ENCODE measurements at places on chromosomes 7 and 10.
A peak's percentile ranks its signal among the peaks of the same experiment; 100 is the strongest.

GRCh38 chr10:95327367-95327766 is 36.6 kb upstream of the PDLIM1 start:
- DNase-seq = no peak

- no peak for DNase-seq
These were observed 19.6 kb upstream of the RET start for GRCh38 chr10:43057231-43057711.

GRCh38 chr10:124743191-124744101 is 732 bp downstream of the FAM53B start:
- DNase-seq = peak; percentile 39

GRCh38 chr7:40880581-40880980 is 745.8 kb downstream of the SUGCT start:
- DNase-seq = no peak

GRCh38 chr10:79069325-79070080 is 737 bp downstream of the ZMIZ1 start:
- DNase-seq = no peak

GRCh38 chr10:107433605-107434004 is 269.1 kb upstream of the SORCS1 start:
- DNase-seq = no peak

DNA sequence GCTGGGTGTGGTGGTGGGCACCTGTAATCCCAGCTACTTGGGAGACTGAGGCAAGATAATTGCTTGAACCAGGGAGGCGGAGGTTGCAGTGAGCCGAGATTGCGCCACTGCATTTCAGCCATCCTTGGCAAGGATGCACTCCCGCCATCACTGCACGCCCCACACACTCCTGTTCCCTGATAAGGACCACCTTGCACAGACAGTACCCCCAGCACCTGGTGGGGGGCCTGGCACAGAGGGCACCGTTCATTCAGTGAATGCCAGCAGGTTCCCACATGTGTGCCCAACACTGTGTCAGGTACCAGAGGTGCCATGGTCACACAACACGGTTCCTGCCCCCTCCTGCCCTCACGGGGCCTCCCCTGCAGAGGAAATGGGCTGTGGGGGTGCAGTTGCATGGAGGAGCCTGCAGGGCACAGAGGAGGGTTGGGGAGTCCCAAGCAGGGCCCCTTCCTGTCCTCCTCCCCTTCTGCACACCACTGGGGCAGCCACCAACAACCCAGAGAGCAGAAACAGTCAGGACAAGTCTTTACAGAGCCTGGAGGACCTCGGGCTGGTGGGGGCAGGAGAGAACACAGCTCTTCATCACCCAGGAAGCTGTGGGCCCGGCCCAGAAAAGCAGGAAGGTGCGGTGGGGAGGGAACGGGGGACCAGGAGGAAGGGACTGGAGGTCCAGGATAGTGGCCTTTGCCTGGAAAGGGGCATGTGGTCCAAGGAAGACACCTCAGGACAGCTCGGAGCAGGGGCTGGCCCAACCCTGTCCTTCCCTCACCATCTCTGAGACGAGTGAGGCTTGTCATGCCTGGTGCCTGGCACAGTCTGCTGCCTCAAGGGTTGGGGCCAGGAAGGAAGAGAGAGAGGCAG is 7.1 kb downstream of the CRYGN start:
- DNase-seq = no peak

- DNase-seq = no peak
These were observed 564.2 kb downstream of the TCERG1L start for GRCh38 chr10:130747356-130747755.

DNA sequence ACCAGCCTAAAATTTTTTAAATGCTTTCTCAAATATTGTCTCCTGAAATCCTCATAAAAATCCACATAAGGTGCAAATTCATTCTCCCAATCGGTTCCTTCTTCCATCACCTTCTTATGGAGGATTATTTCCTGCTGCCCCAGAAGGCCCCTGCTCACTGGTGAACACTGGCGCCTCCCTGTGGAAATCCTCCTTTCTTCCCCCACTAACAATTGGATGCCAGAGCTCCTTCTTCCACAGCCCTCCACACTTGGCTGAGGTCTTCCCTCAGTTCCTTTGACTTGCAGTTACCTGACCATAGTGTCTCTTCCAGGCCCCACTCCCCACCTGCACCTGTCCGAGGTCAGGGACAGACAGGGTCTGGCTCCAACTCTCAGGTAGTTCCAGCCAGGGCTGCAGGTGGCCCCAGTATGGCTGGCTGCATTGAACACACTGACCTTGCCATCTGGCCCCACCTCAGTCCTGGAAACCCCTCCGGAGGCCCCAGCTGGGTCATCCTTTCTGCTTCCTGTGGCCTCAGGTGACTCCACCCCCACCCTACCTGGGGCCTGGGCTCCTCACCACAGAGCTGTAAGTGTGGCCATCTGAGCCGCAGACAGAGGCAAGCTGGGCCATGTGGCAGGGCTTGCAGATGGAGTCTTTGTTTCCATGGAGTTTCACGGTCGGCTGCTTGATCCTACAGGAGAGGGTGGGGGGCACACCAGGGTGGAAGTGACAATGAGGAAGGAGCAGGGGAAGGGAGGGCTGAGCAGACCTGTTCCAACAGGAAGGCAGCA is 18.4 kb downstream of the SPOCK2 start:
- no peak for DNase-seq

DNA sequence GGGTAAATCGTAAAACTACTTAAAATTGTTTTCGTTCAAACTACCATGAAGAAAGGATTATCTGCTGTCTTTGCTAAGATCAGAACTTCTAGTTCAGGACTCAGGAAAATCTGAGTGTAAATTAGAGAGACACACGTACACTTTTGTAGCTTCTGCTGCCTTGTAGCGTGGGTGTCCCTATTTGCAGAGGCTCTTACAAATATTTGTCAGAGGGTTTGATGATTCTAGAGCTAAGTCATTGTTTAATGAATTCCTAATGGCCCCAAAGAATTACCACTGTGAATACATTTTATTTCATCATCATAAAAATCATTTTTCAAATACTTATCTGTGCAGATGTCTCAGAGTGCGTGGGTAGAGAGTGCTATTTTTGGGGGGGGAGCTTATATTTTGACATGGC is 314.9 kb downstream of the LRMDA start:
- no peak for DNase-seq

DNA sequence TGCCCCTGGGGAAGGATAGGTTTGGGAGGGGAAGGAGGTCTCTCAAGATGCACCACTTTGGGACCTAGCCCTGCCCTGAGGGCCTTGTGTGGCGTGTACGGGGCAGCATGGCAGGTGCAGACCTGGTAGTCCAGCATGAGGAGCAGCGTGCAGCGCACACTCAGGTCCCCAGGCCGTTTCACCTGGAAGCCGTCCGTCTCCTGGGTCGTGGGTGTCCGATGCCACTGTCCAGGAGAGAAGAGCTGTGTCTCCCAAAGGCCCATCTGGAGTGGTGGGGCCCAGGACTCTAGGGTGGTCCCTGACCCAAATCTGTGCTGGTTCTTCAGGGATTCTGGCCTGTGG is 6.8 kb downstream of the SMARCD3 start:
- no peak for DNase-seq

- peak; percentile 91 for DNase-seq
These were observed 25.0 kb downstream of the ZNF487 start for GRCh38 chr10:43461950-43462349.

DNA sequence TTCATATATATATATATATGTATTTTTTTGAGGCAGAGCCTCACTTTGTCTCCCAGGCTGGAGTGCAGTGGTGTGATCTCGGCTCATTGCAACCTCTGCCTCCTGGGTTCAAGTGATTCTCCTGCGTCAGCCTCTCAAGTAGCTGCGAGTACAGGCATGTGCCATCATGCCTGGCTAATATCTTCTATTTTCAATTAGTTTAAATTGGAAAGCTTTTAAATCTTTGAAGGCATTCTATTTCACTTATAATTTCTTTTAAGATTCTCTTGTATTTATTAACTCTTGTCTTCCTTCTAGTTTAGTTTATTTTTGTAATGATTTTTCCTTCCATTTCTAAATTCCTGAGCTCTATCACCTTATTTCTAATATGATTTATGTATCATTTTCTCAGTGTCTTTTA is 71.2 kb downstream of the TPST1 start:
- DNase-seq = no peak

- DNase-seq = no peak
These were observed 61.8 kb downstream of the PTPRN2 start for GRCh38 chr7:158525648-158526484.

- DNase-seq = no peak
These were observed 38.4 kb upstream of the PHYHIPL start for GRCh38 chr10:59138052-59138451.

GRCh38 chr10:49174261-49174925 is 13.8 kb downstream of the TMEM273 start:
- no peak for DNase-seq

DNA sequence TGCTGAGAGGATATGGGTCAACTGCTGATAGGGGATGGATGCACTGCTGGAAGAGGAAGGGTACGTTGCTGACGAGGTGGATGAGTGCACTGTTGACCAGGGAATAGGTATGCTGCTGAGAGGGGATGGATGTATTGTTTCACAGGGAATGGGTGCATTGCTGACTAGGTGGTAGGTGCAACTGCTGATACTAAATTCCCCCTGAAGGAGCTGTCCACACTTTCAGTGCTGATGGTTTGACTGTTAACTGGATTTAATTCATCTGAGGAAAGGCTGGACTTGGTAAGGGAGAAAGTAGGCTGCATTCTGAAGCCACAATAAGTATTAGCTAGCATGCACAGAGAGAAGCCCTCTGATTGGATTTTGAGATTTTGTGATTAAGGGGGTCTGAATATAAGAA is 1196.8 kb upstream of the PHF14 start:
- DNase-seq = no peak

- DNase-seq = no peak
These were observed 190.2 kb downstream of the RELN start for GRCh38 chr7:103799298-103799697.

DNA sequence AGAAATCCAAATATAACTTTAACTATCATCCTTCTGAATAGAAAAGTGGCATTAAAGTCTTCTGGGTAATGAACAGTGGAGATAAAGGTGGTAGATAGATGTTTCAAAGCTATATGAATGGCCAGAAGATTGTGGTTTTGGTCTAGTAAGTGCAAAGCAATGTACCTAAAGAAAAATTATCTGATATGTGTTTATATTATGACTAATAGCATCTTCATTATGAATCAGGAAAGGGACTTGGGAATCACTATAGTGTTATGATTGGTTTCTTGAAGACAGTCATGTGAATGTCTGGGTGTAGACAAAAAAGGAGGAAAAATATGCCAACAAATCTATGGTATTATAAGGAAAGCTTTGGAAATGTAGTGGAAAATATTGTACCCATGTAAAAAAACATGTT is 3.0 kb downstream of the ZNF518A start:
- DNase-seq = peak; percentile 73

GRCh38 chr7:26155531-26156375 is 3.8 kb downstream of the NFE2L3 start:
- peak; percentile 35 for DNase-seq

DNA sequence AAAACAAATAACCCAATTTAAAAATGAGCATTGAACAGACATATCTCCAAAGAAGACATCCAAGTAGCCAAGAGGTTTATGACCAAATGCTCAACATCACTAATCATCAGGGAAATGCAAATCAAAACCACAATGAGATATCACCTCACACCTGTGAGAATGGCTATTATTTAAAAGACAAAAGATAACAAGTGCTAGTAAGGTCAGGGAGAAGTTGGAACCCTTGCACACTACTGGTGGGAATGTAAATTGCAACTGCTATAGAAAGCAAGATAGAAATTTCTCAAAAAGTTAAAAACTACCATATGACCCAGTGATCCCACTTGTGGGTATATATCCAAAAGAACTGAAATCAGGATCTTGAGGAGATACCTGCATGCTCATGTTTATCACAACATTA is 49.5 kb downstream of the SGMS1 start:
- no peak for DNase-seq

GRCh38 chr10:125023862-125024496 is 82.1 kb downstream of the ZRANB1 start:
- no peak for DNase-seq

DNA sequence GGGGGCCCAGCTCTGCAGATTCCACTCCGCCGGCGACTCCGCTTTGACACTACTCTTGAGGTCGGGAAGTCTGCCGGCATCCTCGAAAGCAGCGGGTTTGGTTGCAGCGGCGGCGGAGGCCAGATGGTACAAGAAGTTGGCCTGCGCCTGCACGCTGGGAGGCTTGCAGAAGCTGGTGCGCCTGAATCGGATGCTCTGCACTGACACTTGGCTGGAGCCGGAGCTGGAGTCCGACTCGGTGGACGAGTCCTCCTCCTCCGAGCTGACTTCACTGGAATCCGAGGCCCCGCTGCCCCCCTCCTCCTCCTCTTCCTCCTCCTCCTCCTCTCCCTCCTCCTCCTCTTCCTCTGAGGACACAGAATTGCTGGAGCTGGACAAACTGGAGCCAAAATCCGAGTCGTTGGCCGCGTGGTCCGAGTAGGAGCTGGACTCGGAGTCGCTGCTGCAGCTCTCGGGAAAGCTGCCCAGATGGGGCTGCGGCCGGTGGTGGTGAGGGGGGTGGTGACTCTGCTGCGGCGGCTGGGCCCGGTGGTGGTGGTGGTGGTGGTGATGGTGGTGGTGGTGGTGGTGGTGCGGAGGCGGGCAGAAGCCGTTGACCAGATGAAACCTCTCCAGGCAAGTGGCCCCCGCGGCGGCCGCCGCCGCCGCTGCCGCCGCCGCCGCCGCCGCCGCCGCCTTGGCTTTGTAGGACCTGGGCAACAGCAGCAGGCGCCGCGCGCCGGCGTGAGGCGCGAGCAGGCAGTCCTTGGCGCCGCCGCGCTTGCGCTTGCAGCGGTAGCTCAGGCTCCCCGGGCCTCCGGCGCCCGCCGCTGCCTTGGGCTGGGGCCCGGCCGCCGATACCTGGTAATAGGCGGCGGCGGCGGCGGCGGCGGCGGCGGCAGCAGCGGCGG is 9.0 kb downstream of the SKIDA1 start:
- peak; percentile 79 for DNase-seq

DNA sequence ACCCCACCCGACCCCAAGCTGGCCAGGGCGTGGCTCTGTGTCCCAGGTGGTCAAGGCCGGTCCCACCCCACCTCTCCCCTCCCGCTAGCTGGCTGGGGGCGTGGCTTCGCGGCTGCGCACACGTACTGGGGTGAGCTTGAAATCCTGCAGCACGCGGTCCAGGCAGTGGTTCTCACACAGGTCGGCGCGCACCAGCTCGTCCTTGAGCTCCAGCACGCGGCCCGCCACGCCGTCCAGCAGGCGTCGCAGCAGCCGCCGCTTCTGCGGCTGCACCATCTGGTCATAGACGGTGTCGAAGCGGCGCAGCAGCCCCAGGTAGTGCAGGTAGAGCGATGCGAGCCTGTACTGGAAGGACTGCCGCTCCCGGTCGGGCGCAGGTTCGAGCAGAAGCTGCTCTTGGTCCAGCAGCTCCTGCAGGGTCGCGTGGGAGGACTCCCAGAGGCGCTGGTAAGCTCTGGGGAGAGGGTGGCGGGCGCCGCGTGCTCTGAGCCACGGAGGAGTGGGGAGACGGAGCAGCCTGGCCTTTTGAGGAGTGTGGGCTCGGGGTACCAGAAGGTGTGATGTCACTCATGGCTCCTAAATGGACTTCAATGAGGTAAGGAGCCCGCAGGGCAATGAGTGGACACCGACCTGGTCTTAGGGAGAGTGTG is 5.8 kb downstream of the H2BK1 start:
- no peak for DNase-seq

- no peak for DNase-seq
These were observed 96.1 kb upstream of the ASAH2 start for GRCh38 chr10:50347394-50347802.

GRCh38 chr7:153065051-153065450 is 305.5 kb downstream of the ACTR3B start:
- DNase-seq = peak; percentile 25

- no peak for DNase-seq
These were observed 37.0 kb upstream of the ATRNL1 start for GRCh38 chr10:115056186-115056585.

All from RKO (cell line).